ENCODE measurements at places on chromosomes 7 and 10.

GRCh38 chr10:130766071-130766470 lies 545.5 kb downstream of the TCERG1L start:
- DNase-seq: no peak

GRCh38 chr10:115706488-115707076 lies 566.4 kb downstream of the GFRA1 start:
- DNase-seq: peak; percentile 18

DNA sequence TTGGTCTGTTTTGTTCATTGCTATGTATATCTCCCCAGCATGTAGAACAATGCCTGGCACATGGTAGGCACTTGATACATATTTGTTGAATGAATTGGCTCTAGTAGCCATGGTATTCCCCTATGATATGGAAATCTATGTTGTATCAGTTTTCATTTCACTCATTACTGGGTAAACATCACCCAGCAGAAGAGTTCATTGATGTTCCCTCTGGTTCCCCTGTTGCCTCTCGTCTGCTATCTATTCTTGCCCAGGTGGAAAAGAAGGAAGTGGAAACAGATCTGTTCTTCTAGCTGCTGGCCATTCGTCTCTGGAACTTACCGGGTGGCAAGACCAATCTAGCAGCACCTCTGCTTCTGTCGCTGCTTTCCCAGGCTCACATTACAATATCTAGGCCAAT lies 71.5 kb downstream of the LRRC4 start:
- no peak for DNase-seq

GRCh38 chr10:22420787-22421517 lies 75.7 kb downstream of the SPAG6 start:
- peak; percentile 21 for DNase-seq

GRCh38 chr7:113367041-113367586 lies 248.8 kb upstream of the SMIM30 start:
- no peak for DNase-seq

- DNase-seq: no peak
Observed at GRCh38 chr7:76155938-76156337, 45.8 kb upstream of the SRRM3 start.

DNA sequence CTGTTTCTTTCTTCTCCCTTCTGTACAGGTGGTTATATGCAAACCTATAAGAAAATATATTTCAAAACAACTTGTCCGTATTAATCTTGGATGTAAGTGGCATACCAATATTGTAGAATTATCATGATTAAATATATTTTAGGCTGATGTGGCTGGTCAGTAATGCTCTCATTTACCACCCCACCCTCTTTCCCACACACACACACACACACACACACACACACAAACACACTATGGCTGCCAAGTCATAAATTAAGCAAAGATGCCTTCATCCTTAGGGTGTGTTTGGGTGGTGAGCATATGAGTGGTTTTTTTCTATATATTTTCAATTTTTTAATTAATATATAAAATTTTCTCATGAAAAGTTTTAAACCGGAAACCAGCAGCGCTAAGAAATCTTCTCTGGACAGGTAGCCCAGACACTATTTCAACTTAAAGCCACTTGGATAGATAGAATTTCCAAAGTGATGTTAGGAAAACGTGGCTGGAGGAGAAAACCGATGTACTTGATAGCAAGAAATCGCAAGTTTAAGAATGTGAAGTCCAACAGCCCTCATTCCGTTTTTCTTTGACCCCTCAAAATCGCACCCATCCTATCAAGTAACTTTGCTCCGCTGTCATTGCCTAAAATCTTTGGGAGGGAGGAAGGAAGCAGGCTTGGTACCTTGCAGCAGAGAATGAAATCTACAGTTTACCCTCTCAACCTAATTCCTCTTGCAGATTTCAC lies 171.7 kb downstream of the FAM107B start:
- no peak for DNase-seq

- no peak for DNase-seq
Observed at GRCh38 chr10:62728479-62728878, 76.0 kb upstream of the ADO start.

GRCh38 chr7:43808410-43808809 lies 49.9 kb downstream of the BLVRA start:
- DNase-seq: no peak

GRCh38 chr7:142091961-142092360 lies 19.6 kb upstream of the MGAM2 start:
- DNase-seq: no peak

DNA sequence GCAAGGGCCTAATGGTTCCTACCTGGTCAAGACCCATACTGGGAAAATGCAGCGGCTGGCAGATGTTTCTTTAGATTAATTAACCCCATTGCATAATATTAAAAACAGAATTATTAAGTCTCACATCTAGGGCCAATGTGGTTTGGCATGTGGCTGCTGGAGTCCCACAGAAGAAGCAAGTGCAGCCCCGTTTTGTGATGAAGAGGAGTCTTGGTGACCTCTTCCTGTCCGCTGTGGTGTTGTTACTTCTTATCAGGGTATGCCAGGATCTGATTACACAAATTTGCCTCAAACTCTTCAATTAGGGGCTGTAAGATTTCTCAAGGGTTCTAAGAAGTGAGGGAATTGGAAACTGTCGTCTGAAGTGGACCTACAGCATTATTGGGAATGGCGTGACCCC lies 240.3 kb downstream of the SEC23IP start:
- DNase-seq: no peak

DNA sequence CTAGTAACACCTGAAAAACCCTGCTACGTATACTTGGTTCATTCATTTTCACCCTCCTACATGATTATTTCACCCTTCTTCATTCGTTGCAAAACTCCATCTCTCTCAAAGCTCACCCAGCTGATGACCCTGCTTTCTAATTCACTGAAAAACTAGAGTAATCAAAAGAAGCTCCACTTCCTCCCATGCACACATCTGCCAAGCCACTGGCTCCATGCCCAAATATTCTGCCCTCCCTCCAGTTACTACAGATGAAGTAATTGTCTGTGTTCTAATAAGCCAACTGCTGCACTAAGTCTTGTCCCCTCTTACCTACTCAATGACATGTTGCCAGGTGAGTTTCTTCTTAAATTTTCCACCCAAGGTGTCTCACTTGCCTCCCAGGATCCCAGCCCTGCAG lies 96.9 kb upstream of the CCDC71L start:
- no peak for DNase-seq

DNA sequence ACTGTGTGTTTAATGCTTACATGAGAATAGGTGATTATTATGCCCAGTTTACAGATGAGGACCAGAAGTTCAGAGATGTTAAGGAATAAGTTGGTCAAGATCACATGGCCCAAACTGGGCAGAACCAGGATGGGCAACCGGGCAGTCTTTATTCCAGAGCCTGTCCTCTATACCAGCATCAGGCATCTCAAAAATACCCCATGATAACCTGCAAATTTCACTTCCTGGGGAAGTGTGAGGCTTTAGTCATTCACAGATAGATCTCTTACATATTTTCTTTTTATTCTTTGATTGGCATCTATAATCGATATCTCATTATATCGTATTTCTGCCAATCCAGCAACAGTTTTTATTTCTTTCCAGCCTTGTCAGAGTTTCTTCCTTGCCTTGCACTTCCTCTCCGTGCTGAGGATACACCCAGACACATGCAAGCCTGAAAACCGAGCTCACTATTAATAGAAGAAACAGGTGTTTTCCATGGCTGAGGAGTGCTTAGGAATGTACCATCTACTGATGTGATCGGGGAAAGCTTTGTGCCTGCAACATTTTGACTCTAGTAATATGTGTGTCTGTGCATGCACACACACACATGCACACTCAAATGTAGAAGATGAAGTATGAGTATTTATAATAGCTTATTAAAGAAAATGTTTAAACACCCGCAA lies 82.4 kb downstream of the CREM start:
- no peak for DNase-seq

DNA sequence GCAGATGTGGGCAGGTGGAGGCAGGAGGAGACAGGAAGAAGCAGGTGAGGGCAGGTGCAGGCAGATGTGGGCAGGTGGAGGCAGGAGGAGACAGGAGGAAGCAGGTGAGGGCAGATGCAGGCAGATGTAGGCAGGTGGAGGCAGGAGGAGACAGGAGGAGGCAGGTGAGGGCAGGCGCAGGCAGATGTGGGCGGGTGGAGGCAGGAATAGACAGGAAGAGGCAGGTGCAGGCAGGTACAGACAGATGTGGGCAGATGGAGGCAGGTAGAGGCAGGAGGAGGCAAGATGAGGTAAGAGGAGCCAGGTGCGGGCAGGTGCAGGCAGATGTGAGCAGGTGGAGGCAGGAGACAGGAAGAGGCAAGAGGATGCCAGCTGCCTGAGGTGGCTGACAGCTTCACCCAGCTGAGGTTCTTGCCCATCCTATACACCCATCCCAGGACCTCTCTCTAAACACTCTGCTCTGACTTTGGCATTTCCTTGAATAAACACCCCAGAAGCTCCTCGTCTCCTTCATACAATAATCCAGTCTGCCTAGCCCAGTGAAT lies 33.0 kb downstream of the PTPRE start:
- DNase-seq: peak; percentile 18

GRCh38 chr7:141889321-141889720 lies 26.9 kb upstream of the OR9A4 start:
- no peak for DNase-seq

- DNase-seq: peak; percentile 58
Observed at GRCh38 chr10:124296121-124296812, 122.5 kb downstream of the OAT start.

- DNase-seq: no peak
Observed at GRCh38 chr10:133336577-133337369, at the start of gene CALY. Gene CALY (minus strand): TSS chr10:133336896. CDS start chr10:133328989, 7,907 bp downstream.

- no peak for DNase-seq
Observed at GRCh38 chr10:86956848-86957448, 467 bp downstream of the MMRN2 start.

DNA sequence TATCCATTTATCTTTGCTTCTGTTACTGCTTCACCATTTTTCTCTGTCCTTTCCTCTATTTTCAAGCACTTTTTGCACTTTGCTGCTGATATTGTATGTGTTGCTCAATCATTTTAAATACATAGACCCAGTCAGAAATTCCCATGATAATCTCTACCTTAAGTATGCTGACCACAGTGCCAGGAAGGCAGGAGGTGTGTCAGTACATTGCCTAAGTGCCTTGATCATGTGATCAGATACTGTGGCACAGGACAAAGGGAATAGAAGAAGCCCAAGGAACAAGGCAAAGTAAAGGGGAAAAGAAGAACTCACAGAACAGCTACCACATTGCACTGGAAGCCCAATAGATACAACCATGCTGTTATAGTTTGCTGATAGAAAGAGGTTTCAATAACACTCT lies 53.7 kb upstream of the CD36 start:
- no peak for DNase-seq

- DNase-seq: no peak
Observed at GRCh38 chr7:35254496-35255442, 869 bp upstream of the TBX20 start.

GRCh38 chr10:16436367-16436757 lies 448 bp upstream of the PTER start:
- DNase-seq: peak; percentile 22

GRCh38 chr7:25481891-25482290 lies 253.6 kb upstream of the NPVF start:
- no peak for DNase-seq

DNA sequence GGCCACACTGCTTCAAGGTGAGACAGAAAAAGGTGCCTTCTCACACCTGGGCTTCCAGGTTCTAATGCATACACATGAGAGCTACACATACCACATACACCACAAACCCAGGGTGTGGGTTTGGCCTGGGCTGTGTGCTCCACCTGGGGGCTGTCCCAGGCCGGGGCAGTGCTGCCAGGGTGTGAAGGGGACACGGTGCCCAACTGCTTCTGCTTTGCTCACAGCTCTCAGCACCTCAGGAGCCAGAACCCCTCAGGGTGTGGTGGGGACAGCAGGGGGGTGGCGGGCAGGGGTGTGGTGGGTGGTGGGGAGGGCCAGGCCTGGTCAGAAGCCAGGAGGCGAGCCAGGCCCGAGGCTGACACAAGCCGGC lies 51.1 kb downstream of the TMEM209 start:
- DNase-seq: peak; percentile 63

- no peak for DNase-seq
Observed at GRCh38 chr7:31263338-31263737, 77.2 kb downstream of the NEUROD6 start.

DNA sequence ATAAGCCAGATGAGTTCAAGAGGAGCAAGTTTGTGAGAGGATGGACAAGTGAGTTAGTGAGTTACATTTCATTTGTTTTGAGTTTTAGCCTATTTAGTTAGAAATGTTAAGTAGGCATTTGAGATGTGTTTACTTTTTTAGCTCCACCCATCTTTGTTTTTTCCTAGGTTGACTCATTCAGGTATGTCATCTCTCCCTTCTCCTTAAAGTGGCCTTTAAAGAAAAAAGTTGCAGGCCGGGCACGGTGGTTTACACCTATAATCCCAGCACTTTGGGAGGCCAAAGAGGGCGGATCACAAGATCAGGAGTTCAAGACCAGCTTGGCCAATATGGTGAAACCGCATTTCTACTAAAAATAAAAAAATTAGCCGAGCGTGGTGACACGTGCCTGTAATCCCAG lies 71.2 kb downstream of the BMPR1A start:
- DNase-seq: no peak

DNA sequence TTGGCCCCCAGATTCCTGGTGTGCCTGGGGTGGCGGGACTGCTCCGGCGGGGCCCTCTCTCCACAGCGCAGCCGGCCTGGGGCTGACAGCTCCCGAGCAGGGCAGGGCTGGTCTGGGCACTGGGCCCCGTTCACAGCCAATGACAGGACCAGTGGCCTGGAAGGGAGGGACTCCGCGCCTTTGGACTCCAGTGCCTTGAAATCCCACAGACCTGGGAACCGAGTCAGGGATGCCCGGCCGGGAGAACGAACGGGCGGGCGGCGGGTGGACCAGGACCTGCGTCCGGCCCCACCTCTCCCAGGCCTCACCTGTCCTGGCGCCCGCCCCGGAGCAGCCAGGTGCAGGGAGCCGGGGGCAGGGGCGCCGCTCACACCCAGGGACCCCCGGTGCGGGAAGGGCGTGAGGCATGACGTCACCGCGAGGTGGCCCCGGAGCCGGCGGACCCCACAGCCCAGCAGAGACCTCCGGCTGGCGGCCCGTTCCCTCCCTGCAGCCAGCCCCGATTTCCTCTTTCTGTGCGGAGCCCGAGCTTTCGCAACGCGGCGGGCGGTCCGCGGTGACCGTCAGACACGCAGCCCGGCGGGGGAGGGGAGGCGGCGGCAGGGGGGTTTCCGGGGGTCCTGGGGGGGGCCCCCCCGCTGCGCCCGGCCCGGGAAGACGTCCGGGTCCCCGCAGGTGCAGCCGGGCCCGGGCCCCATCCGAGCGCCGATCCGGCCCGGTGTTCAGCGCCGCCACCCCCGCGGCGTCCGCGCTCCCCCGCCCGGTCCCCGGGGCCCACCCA lies 743 bp downstream of the ADAP1 start:
- peak; percentile 85 for DNase-seq

GRCh38 chr10:86058964-86059363 lies 307.6 kb downstream of the GRID1 start:
- no peak for DNase-seq

GRCh38 chr7:132084776-132085388 lies 491.4 kb downstream of the PLXNA4 start:
- DNase-seq: peak; percentile 61

DNA sequence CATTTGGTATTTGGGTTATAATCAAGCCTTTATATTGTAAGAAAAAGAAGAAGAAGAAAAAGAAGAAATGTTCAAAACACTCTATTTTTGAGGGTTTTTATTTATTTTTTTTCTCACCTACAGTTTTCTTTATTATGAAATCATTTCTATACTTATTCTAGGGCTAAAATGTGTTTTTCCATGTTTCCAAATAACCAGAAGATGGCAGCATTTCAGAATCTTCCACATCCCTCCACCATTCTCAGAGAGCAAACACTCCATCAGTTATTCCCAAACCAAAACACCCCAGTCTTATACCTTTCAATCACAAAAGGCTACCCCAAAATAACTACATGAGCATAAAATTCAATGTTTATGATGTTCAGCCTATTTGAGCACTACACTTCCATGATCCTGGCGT lies 38.7 kb upstream of the PPP1R17 start:
- DNase-seq: no peak

All from SW480 (cell line).